Endothelial cell (in vitro differentiated cells): ENCODE measurements at places on chromosomes 16 and 17. TPM values are rescaled to one million over a fixed set of nuclear protein-coding genes. Genes with fewer than 3 reads are reported as not detected.

The TBC1D3L gene
- 20.9 TPM for total RNA-seq

The DPEP3 gene
- not detected for total RNA-seq

The HS3ST6 gene
- not detected for total RNA-seq

The CBX4 gene
- total RNA-seq = 6.8 TPM

The KRTAP16-1 gene
- not detected for total RNA-seq

The GNAO1 gene
- 0.69 TPM for total RNA-seq

The ZACN gene
- total RNA-seq = not detected

The NPIPA7 gene
- total RNA-seq = 5.8 TPM

The MMD gene
- total RNA-seq = 48.5 TPM

The ALOX12B gene
- 1.7 TPM for total RNA-seq

The NLRP1 gene
- total RNA-seq = 7.8 TPM

The TLE7 gene
- total RNA-seq = not detected

The NTN3 gene
- total RNA-seq = not detected

The NETO2 gene
- total RNA-seq = 20.0 TPM

The PPP1R27 gene
- not detected for total RNA-seq

The SULT1A1 gene
- 5.3 TPM for total RNA-seq

The KREMEN2 gene
- not detected for total RNA-seq

The FSCN2 gene
- 1.5 TPM for total RNA-seq

The KRTAP1-1 gene
- not detected for total RNA-seq

The THRA gene
- 13.6 TPM for total RNA-seq

The YBX2 gene
- 14.6 TPM for total RNA-seq

DNA sequence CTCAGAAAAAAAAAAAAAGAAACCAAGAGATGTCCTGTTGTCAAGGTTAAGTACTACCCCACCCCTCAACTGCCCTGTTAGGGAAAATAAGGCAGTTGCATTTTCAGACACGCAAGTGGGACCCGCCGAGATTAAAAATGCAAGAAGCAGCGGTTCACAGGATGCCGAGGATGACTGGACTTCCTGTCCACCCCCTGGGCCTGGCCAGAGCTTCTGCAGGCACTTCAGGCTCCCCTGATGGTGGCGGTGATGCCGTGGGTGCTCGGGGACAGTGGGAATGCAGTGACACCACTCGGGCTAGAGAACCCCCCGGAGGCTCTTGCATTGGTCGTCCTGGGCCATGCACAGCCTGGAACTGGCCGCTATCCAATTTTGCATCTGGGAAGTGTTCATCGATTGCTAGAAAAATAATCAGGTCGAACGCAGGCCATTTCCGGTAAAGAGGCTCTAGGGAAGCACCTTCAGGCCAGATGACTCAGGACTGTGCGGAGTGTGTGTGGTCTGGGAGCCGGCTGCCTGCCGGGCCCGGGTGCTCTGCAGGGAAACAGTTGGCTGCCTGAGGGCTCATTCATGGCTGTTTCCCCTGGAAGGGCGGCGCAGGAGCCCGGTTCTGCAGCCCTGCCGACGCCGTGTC is 13.4 kb upstream of the CRISPLD2 start:
- no peak for DNase-seq

- DNase-seq = no peak
Measured at GRCh38 chr17:31397256-31397939, 5.9 kb downstream of the RAB11FIP4 start.

GRCh38 chr17:28467456-28468025 is 5.9 kb upstream of the SLC13A2 start:
- no peak for DNase-seq

GRCh38 chr16:86932130-86932982 is 354.0 kb downstream of the FOXL1 start:
- no peak for DNase-seq

DNA sequence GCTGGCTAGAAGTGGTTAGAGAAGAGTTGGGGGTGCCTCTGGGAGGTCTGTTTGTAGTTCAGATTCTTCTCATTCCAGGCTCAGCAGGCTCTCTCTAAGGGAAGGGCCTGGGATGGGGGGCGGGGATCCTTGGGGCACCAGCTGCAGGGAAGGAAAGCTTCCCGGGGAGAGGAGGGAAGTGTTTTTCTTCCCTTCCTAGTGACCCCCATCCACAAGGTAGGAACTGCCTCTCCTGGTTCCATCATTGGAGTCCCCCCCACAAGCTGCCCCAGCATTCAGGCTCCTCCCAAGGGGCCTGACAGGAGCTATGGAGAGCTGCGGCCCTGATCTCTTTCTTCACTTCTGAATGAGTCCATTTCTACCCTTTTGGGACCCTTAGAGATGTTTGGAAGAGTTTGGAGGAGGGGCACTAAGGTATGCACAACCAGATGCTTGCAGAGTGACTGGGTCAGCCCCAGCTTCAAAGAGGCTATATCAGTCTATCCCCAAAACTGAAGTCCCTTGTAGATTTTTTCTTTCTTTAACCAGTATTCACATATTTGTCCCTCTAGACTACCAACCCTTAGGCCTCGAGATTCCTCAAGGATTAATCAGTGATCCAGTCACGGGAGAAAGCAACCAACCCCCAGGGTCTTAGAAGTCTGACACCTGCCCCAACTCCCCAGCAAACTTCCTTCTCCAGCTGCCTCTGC is 13.9 kb upstream of the FZD2 start:
- peak; percentile 33 for DNase-seq

GRCh38 chr17:55216888-55217287 is 47.9 kb upstream of the HLF start:
- DNase-seq = no peak

DNA sequence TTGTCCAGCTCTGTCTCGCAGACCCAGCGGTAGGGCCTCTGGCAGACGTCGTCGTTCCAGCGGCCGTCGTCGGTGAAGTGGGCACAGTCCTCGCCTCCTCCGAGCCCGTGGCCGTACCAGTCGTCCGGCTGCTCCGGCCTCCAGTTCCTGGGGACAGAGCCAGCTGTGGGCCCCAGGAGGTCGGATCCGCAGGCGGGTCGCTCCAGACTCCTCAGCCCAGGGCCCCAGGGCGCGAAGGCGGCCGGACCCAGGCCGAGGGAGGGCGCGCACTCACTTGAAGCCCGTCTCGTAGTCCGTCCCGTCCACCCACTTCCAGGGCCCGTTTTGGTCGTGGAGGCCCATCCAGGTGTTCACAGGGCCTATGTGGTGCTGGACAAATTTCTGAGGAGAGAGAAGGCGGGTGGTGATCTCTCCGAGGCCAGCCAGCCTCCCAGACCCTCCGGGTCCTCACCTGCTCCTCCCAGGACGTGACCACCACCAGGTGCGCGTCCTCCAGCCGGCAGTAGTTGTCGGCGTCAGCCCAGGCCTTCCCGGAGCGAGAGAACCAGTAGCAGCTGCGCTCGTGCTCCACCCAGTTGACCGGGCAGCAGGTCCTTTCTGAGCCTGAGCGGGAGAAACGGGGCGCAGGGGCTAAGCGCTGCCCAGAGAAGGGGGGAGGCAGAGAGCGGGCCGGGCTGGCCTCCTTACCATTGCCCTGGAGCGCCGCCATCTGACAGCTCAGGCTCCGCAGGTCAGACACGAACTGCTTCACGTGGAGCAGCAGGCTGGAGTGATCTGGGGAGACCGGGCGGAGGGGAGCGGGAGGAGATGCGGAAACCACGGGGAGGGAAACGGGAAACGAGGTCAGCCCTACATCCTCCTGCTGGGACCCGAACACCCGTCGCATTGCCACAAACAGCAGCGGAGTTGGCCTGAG is 5.2 kb downstream of the ASGR1 start:
- peak; percentile 80 for DNase-seq

- no peak for DNase-seq
Measured at GRCh38 chr17:57834146-57834741, 15.6 kb downstream of the MRPS23 start.

- DNase-seq = no peak
Measured at GRCh38 chr17:7852919-7853690, 1.8 kb upstream of the TMEM88 start.

DNA sequence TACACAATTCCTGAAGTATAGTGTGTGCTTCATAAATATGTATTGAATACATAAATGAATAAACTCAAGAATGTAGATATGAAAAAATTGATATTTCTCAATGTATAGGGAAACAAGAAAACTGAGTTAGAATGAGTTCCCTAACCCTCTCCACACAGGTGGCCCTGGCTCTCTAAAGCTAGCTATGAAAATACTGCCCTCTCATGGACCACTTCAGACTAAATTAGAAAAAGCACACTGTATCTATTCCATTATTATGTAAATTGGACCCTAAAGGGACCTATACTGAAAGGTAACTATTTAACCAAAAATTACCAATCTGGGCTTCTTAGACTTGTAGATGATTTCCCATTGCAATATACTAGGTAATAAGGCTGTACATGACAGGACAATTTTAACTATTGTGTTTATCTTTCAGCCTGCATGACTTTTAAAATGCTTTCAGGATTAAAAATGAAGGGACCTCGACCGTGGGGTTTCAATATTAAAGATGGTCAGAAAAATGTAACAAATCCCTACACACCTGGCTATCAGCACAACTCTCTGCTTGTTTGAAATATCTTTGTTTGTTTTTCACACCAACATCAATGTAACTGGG is 672.5 kb upstream of the KIF2B start:
- DNase-seq = no peak

- DNase-seq = no peak
Measured at GRCh38 chr16:1553946-1554825, 20.7 kb downstream of the TMEM204 start.

DNA sequence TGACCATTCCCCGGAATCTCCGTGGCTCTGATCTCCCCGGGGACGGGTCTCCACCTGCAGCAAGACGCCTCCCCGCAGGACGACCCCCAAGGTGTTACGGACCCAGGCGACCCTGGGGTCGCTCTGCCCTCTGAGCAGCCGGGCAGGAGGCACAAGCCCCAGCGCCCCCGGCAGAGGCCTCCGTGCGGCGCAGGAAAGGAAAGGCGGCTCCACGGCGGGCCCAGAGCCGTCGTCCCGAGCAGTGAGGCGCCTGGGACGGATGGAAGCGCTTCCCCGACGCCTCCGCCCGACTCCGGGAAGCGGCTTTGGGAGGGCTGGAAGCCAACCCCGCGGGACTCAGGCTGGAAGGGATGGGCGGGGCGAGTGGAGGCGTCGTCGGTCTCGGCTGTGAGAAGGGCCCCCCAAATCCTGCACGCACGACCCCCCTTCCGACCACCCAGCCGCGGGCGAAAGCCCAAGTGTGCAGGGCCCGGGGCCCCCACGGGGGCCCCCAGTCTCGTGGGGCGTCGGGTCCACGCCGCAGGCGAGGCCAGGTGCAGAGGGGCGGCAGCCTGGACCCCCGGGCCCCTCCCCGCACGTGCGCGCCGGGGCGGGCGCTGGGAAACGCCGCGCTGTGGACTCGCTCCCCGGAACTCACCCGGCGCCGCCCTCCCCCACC is 32.7 kb upstream of the RPH3AL start:
- DNase-seq = peak; percentile 50

DNA sequence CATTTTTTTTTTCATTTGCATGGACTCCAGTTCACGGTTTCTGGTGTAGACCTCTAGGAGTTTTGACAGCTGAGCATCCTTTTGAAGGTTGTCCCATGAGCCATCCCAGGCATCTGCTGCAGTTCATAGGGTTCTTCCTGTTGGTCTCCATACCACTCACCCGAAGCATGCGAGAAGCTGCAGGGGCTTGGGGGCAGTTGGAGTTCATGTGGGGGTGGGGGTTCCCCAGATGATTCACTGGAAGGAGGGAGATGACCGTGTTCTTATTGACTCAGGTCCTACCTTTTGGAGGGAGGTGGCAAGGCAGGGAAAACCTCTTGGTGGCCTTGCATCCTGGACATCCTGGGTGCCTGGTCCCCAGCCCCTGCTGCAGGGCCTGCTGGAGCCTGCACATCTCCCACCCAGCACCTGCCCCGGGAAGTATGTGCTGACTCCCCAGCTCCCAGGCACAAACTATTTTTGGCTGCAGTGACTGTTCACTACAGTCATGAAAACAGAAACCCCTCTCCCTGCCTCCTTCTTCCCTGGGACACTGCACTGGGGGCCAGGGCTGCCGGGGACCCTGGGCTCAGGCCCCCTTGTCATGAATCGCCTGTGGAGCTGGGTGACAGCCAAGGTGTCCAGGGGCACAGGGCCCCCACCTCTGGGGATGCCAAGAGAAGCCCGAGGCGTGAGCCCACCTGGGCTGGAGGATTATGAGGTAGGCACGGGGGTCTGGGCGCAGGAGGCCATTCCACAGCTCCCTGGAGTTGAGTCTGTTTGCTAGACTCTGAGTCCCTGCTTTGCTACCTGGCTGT is 64.9 kb upstream of the LGALS9 start:
- no peak for DNase-seq

GRCh38 chr16:64969221-64969620 is 152.6 kb downstream of the CDH11 start:
- no peak for DNase-seq

GRCh38 chr16:89738538-89739317 is 17.4 kb downstream of the ZNF276 start:
- DNase-seq = no peak

GRCh38 chr17:37502009-37502936 is 12.6 kb downstream of the DUSP14 start:
- no peak for DNase-seq

DNA sequence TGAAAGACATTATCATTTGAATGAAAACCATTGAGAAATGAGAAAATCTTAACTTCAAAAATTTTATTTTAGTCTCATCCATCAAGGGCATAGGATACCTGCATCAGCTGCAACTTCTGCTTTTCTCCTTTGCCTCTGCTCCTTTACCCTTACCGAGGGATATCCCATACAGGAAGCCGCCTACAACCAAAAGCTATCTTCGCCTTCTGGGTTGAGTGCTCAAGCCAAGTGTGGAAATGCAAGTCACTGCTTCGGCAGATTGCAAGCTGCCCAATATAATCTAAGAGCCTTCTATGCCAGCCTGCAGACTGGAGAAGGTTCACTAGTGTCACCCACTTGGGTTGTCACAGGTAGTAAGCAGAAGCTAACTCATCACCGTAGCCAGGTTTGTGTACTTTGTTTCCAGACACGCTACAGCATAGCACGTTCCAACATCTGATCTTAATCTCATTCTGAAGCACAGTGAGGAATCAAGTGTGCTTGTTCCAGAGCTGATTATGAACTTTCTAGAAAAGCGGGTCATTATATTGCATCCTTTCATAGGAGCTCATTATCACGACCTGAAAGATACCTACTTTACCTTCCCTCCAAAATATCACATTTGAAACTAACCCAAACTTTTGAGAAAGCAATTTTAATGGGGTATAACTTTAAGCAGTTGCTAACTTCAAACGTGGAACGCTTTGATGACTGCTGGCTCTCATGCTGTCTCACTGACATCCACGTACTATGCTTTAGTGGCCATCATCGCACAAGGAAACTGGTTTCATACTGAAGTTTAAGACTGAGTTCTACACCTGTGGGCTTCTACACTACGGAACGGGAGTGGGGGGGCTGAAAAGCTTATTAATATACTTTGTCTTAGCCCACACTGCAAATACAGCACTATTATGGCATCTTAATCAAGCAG is 8.0 kb upstream of the UNK start:
- DNase-seq = no peak

- DNase-seq = no peak
Measured at GRCh38 chr17:57542510-57542909, 202.6 kb downstream of the CCDC182 start.
